ENCODE measurements at places on chromosomes 2 and 18.

- DNase-seq: no peak
These were observed 1569.7 kb upstream of the SLC39A10 start for GRCh38 chr2:194087089-194087958.

DNA sequence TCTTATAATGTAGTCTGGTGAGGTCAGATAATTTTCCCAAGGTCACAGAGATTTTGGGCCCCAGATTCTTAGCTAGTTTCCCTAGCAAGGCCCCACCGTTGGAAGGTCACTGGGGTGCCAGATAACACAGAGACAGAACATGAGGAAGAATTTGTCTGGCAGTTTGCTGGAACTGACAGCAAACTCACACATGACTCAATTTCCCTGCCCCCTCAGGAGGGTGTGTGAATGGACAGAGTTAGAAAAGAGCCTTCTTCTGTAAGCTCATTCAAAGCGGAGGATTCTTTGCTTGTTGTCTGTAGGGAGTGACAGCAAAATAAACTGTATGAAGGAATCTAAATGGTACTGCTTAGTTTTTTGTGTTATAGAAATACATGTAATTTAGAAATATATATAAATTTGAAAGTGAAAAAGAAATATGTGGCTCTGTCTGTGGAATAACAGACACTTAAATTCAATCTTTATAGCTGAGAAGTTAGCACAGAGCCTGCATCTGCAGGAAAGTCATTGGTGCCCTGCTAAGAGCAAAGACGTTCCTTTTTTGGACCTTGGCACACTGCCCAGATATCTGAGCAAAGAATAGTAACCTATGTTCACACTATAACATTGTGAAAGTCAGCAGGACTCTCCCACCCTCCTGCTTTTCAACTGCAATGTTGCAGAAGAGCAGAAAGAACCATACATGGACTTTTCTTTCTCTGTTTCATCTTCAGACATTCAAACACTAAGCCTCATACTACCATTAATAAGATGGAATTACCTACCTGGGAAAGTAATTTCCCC is 2.1 kb downstream of the MDH1 start:
- no peak for DNase-seq

- no peak for DNase-seq
These were observed 252.6 kb downstream of the FAM210A start for GRCh38 chr18:13473751-13474150.

DNA sequence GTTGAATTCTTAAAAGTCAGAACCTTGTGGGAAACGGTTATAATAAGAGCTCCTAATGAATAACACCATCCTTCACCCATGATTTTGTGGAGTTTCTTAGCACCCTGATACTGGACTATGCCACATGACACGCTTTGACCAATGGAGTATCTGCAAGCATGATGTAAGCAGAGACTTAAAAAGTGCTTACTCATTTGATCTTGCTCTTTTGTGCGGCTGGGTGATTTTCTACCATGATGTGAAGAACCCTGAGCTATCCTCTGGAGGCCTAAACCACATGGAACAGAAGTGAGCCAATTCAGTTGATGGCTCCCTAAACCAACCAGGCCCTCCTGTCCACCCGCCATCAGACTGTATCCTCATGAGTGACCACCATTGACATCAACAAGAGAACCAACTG is 70.9 kb downstream of the TCF4 start:
- DNase-seq: no peak

DNA sequence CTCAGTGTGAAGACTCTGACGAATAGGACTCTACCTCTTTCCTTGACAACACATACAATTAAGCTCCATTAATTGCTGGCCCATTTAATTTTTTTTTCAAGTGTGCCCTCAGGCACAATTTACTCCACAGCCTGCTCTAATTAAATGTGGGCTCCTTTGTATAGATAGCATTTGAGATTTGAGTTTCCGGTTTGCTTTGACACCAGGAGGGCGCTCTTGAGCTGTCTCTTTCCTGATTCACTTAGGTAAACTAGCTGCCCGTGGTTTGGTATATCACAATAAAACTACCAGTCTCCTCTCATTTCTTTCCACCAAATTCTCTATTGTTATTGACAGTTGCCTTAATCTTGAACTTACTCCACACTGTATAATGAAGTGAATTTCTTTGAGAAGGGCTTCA is 666.0 kb downstream of the DSC3 start:
- DNase-seq: no peak

DNA sequence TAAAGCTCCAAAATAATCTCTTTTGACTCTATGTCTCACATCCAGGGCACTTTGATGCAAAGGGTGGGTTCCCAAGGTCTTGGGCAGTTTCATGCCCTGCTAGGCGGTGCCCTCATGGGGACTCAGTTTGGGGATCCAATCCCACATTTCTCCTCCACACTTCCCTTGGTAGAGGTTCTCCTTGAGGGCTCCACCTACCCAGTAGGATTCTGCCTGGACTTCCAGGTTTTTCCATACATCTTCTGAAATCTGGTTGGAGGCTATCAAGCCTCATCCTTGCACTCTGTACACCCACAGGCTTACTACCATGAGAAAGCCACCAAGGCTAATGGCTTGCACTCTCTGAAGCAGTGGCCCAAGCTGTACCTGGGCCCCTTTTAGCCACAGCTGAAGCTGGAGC is 49.8 kb upstream of the ERMN start:
- DNase-seq: no peak

DNA sequence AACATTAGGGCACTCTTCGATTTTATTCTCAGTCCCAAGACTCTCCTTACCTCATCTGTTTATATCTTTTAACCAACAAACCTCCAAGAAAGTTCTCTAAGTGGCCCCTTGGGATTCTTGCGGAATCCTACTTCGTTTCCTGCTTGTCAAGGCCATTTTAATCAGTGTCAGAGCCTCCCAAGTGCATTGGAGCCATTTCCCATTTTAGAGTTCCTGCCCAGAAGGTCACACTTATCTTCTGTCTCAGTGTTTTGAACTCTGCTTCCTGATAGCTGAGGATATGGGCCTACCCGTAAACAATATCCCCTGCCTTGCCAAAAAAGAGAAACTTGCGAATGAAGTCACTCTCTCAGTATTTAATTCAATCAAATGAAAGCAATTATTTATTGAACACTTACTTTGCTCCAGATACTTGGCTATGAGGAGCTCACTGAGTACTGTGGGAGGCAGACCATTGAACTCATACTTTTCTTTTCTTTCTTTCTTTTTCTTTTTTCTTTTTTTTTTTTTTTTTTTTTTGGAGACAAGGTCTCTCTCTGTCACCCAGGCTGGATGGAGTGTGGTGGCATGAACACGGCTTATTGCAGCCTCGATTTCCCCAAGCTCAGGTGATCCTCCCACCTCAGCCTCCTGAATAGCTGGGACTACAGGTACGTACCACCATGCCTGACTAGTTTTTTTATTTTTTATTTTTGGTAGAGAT is 5.7 kb upstream of the NOSTRIN start:
- DNase-seq: no peak

GRCh38 chr2:219665926-219666325 is 38.5 kb downstream of the SLC4A3 start:
- no peak for DNase-seq

DNA sequence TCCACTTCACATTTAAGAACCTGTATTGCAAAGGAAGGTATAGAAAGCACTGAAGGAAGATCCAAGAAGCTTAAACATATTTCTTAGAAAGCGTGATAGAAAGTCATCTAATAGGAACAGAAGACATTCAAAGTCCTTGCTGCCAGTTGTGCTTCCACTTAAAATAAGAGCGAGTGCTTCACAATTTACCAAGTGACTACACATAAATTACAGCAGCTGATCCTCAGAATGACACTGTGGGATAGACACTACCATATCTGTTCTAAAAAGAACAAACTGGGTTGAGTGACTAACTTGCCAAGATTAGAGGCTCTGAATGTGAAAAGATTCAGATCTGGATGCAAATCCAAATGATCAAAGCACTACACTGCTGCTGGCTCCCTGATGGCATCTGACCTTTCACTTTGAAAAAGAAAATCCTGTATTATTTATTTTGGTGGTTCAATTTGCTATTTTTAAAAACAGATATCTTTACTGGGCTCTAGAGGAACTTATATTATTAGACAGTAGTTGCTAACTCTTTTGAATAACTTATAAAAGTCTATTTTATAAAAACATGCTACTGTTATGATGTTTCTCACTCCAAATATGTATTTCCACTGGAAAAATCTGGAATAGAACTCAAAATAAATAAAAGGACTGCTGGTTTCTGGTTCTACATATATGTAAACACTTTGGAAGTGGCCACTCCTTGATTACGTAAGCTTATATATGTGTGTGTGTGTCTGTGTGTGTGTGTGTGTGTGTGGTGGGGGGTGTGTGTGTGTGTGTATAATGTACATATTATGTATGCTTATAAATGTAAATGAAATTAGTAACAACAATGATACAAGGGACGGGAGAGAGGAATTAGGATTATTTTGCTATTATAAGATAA is 57.4 kb downstream of the KIDINS220 start:
- no peak for DNase-seq

DNA sequence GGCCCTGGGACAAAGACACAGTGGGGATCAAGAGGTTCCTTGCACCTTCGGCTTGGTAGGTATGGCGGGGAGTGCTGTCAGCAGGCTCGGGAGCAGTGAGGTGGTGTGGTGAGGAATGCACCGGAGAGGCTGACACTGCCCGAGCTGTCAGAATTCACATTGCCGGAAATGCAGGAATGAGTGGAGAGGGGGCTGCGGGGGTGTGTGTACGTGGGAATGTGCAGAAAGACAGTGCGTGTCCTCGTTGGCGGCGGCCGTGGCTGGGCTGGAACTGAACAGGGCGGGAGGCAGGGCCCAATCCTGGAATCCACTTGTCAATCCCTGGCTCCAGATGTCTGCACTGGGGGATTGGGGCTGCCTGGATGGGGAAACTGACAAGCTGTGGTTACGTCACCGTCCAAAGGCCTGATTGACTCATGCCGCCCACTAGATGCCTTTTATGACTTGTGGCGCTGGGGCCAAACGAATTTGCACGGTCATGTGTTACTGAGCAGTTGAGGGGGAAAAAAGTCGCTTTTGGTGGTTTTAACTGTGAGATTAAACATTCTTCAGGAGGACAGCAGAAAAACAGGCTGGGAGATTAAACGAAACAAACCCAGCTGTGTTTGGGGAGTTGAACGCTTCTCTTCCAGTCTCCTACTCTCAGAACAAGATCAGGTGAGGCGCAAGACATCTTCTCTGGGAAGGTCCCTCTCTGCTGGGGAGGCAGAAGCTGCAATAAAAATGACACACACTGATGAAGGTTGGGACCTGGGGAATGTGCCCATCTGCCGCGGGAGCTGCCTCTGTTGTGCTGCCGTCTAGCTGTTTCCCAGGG is 189.4 kb upstream of the GLI2 start:
- DNase-seq: no peak

- DNase-seq: no peak
These were observed 715.2 kb downstream of the CCDC85A start for GRCh38 chr2:56898986-56899385.

- no peak for DNase-seq
These were observed 1.2 kb upstream of the C2orf15 start for GRCh38 chr2:99140056-99140859.

DNA sequence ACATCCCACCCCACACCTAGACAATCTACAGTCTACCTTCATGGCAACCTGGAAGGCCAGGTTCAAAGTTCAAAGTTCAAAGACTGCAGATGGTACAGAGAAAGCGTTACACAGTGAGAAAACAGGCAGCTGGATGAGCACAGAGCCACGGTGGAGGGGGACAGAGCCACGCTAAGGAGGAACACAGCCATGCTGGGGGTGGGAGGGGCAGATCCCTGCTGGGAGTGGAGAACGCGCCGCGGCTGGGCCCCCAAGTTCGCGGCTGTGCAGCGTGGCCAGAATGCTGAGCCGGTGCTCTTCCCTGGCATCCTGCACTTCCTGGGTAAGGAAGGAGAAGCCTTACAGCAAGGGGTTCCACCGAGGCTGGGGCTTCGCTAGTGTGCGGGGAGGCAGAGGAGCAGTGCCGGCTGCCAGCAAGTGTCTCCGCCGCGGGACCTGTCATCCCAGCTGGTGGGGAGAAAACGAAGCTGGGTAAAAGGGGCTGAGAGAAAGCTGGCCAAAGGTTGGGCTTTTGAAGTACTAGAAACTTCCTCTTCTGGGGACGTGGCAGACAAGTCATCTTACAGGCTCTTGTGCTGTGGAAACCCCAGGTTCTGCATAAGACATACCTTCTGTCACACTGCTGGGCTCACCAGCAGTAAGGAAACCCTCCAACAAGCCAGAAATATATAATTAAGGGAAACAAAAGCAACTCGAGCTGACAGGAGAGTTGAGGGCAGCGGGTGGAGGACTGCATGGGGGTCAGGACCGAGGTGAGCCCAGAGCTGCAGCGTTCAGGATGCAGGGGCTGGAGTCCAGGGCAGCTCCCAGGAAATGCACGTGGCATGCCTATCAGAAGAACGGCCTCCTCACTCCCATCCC is 115.5 kb downstream of the HDAC4 start:
- no peak for DNase-seq

DNA sequence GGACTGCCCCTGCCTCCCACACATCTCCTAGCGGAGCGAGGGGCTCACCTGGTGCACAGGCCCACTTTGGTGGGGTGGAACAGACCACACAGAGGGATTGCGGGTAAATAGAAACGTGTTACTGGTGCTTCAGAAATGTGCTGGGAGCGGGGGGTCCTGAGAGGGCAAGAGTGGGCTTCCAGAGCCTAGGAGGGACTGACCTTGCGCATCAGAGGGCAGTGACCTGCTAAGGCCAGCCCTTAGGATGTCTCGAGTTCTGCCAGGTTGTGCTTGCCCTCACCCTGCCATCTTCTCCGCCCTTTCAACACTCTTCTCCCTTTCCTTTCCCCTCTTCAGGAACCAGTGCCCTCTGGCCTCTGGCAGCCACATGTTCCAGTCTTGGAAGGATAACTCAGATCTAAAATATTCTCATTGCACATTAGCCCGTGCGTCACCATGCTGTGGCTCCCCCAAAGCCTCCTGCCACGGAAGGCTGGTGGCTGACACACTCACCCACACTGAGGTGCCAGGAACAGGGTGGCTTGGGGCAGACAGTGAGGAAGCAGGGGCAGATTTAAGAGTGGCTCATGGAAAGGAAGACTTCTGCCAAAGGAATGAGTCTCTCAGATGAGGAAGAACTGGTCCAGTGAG is 89.6 kb downstream of the MCFD2 start:
- DNase-seq: no peak

DNA sequence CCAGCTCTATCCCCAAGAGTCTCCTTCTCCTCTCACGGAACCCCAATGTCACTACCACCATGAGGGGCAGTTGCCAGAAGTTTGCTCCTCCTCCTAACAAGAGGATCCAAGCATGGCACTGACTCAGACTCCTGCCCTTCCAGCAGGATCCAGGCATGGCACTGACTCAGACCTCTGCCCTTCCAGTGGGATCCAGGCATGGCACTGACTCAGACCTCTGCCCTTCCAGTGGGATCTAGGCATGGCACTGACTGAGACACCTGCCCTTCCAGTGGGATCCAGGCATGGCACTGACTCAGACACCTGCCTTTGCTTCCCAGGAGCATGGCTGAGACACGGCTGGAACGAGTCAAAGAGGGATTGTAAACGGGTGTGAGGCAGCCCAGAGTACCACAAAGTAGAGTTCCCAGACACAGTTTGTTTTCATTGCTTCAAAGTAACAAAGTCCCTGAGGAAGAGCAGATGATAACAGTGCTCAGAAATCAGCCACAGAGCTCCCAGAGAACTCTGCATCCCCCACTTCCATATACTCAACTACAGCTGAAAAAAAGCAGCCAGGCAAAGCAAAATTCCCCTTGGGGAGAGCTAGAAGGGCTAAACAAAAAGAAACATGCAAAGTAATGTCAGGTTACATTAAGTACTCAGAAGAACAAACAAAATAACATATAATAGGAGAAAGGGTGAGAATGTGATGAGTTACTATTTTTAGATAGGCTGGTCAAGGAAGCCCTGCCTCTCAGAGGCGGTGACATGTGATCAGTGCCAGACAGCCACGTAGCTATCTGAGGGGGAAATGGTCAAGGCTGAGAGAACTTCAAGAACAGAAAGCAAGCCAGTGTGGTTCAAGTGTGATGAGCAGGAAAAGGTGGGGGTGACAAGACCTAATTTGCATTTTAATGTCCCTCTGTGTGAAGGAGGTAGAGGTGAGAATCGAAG is 3.0 kb downstream of the BUB1 start:
- DNase-seq: no peak

Data from stimulated activated CD4-positive, alpha-beta T cell treated with anti-CD3 and anti-CD28 coated beads, TNF-alpha, amount 100 ng/mL, for 48 hours (primary cell).